RPMI7951 (cell line): ENCODE measurements at places on chromosomes 11 and 22.

GRCh38 chr11:97684486-97685439, 1295.0 kb downstream of the JRKL start:
- no peak for DNase-seq

GRCh38 chr11:109033627-109034338, 368.9 kb downstream of the DDX10 start:
- DNase-seq: peak; percentile 81

- DNase-seq: no peak
These were observed 160.0 kb downstream of the NAV2 start for GRCh38 chr11:19872512-19873145.

GRCh38 chr11:115459563-115459962, 44.7 kb downstream of the CADM1 start:
- peak; percentile 44 for DNase-seq

GRCh38 chr11:101803651-101804050, 111.2 kb upstream of the CEP126 start:
- no peak for DNase-seq

GRCh38 chr22:17734187-17734586, 40.1 kb downstream of the BID start:
- DNase-seq: peak; percentile 19

- DNase-seq: no peak
These were observed 29.7 kb upstream of the PCF11 start for GRCh38 chr11:83127310-83127637.

DNA sequence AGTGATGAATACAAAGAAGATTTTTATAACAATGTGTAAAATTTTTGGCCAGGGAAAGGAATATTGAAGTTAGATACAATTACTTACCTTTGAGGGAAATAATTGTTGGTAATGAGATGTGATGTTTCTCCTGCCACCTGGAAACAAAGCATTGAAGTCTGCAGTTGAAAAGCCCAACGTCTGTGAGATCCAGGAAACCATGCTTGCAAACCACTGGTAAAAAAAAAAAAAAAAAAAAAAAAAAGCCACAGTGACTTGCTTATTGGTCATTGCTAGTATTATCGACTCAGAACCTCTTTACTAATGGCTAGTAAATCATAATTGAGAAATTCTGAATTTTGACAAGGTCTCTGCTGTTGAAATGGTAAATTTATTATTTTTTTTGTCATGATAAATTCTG, 5.3 kb downstream of the BIRC3 start:
- DNase-seq: no peak

DNA sequence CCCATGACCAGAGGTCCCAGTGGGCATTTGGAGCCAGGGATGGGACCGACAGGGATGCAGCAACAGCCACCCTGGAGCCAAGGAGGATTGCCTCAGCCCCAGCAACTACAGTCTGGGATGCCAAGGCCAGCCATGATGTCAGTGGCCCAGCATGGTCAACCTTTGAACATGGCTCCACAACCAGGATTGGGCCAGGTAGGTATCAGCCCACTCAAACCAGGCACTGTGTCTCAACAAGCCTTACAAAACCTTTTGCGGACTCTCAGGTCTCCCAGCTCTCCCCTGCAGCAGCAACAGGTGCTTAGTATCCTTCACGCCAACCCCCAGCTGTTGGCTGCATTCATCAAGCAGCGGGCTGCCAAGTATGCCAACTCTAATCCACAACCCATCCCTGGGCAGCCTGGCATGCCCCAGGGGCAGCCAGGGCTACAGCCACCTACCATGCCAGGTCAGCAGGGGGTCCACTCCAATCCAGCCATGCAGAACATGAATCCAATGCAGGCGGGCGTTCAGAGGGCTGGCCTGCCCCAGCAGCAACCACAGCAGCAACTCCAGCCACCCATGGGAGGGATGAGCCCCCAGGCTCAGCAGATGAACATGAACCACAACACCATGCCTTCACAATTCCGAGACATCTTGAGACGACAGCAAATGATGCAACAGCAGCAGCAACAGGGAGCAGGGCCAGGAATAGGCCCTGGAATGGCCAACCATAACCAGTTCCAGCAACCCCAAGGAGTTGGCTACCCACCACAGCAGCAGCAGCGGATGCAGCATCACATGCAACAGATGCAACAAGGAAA, 27.3 kb upstream of the L3MBTL2 start:
- DNase-seq: no peak

DNA sequence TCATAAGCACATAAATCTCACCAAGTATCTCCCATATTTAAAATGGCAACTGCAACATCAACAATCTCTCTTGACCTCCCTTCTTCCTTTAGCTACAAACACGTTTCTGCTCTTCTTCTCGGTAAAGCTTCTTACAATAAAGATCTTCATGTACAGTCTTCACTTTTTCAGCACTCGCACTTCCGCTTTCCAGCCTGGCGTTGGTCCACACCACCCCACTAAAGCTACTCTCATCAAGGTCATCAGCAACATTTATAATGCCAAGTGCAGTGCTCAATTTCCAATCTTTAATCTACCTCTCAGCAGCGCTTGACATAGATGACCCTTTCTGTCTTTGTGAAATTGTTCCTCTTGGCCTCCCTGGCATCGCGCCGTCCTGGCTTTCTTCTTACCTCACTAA, 33.6 kb downstream of the NTM start:
- no peak for DNase-seq

GRCh38 chr11:15605094-15605493, 490.4 kb downstream of the INSC start:
- DNase-seq: no peak

GRCh38 chr22:39475902-39476301, 19.1 kb downstream of the MGAT3 start:
- no peak for DNase-seq

DNA sequence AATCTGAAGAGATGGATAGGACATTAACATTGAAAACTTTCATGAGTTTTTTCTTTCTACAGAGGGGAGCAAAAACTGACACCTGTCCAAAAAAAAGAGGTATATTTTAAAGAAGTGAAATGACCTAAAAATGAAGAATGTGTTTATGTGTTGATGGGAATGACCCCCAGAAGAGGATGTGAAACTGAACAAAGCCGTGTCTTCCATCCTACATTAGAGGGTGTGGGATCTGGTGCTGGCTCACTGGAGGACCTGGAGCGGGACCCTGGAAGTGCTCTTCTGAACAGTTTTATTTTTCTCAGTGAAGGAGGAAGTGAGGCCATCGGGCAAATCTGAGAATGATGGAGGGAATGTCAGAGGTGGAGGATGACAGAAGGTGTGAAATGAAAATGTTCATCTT, 470.1 kb downstream of the NTM start:
- no peak for DNase-seq

- DNase-seq: no peak
These were observed 123.4 kb upstream of the SERPIND1 start for GRCh38 chr22:20650294-20651207.

- peak; percentile 51 for DNase-seq
These were observed 38.2 kb downstream of the FEZ1 start for GRCh38 chr11:125457814-125458343.

GRCh38 chr11:69919659-69920344, 100.6 kb upstream of the FGF3 start:
- no peak for DNase-seq
